8988T (cell line): ENCODE measurements at places on chromosomes 1 and 21.

DNA sequence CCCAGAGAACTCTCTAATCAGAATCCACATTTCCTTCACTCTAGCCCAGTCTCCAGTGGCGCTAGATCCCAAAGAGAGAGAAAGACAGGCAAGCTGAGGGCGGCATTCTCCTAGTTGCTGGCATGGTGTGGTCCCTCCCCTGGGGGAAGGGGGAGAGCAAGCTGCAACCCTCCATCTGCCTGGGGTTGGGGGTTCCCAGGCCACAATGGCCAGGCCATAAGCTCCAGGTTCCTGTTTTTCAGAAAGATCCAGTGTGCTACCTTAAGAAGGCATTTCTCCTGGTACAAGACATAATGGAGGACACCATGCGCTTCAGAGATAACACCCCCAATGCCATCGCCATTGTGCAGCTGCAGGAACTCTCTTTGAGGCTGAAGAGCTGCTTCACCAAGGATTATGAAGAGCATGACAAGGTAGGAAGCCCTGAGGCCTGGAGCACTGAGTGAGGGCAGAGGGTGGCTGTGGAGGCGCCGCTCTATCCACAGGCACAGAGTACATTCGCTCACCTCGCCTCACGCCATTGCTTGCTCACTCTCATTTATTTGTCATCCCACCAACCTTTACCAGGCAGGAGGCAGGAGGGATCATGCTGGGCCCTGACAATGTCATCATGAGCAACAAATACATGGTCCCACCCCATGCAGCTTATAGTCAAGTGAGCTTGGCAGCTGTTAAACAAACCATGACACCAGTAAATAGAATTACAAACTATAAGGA is 6.6 kb downstream of the CSF1 start:
- DNase-seq: no peak

DNA sequence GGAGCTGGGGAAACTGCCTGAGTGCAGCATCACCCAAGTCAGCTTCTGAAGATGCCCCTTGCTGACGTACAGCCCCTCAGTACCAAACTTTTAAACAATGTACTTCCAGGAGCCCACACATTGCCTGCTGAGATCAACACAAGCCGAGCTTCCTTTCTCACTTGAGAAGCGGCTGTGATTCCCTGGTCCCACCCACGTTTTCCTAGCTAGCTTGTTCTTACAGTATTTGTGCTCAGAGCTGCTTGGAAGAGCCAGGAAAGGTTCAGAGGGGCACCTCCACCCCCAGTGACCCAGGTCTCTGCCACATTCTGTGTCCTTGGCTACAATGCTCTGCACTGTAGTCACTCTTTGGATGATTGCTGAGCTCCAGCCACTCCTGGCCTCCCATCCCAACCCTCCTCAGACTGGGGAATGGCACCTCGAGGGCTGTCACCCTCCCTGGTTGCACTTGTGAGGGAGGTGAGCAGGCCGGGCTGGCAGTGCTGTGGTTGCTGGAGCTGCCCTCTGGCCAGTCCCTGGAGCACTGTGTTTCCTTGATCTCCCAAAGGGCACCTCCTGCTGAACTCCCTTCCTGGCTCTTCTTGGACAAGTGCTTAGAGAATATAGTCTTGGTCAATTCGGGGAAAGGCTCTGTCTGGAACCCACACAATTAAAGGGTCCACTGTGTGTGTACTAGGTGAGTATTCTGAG is 355.1 kb downstream of the AJAP1 start:
- no peak for DNase-seq

DNA sequence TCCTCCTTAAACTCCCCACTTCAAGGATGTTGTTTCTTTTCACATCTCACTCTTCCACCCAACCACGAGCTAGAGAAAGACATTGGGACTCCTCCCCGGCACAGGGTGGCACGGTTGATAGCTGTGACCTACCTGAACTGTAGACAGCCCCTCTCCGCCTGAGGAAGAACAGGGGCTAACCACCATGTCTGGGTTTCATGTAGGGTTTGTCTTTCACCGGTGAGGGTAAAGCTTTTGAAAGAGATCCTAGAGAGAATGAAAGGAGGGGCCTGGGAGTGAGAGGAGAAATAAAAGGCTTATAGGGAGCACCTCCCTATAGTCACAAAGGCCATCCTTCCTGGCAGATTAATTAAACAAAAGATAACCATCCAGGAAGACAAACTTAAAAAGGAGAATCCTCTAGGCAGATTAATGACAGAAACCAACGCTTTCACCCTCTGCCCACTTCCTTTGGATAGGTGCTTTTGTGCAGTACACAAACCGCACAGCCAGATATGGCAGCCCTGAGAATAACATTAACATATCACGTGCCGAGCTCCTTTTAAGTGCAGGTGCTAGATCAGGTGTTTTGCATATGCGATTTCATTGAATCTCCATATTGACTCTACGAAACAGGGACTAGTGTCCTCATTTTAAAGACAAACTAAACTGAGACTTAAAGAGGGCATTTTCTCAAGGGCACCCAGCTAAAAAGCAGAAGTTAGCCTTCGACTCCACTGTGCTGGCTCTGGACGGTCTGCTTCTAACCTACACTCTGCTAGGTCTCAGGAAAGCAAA is 178.1 kb upstream of the RUNX1 start:
- no peak for DNase-seq

DNA sequence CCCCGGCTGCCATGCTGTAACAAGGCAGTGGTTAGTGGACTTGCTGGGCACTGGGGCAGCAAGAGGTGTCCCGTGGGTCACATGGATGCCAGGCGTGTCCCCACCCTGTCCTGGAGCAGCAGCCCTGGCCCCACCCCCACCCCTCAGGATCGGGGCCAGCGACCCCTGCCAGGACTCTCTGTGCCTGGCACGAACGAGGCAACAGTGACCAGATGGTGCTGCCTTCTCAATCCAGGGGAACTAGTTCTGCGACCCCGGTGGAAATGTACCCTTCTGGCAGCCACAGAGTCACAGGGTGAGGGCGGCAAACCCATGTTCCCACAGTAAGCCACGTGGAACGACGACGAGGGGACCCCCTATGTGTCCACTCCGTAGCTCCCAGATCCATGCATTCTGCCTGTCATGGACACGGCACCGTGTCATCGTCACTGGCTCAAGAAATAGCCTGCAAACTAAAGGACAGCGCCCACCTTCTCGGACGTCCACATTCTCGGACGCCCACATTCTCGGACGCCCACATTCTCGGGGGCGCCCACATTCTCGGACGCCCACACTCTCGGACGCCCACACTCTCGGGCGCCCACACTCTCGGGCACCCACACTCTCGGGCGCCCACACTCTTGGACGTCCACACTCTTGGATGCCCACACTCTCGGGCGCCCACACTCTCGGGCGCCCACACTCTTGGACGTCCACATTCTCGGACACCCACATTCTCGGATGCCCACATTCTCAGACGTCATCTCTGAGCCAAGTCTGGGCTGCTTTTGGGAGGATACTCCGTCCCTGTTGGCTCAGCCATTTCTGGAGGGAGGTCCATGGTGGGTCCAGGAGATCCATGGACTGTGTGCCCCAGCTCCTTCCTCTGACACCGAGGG is 19.6 kb upstream of the ACTRT2 start:
- no peak for DNase-seq

- DNase-seq: no peak
Observed at GRCh38 chr1:81681601-81682266, 119.0 kb upstream of the ADGRL2 start.

GRCh38 chr1:154845174-154845573 is 24.9 kb downstream of the KCNN3 start:
- no peak for DNase-seq

- DNase-seq: no peak
Observed at GRCh38 chr1:11880911-11881748, 22.4 kb upstream of the NPPB start.

DNA sequence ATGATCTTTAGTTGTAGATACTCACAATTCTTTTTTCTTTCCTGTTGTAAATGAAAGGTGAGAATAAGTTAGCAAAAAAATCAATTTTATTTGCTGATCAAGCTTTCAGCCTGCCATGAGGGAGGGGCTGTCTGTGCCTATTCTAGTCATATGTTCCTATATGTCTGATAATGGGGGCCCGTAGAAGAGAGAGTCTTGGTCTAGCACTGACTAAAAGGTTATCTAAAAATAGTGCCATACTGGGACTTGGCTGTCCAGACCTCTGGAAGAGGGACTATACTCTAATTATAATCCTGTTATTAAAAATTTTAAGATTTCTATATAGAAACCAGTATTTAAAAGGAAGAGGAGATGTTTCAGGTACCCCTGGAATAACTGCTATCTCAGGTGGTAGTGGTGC is 18.6 kb downstream of the GNAI3 start:
- DNase-seq: no peak
